Aorta (tissue), 5 donors: ENCODE measurements at places on chromosomes 13 and 19.

- no peaks in the 10 kb centered on the region for H3K4me1 ChIP-seq
- no peak overlapping the region for H3K4me3 ChIP-seq
- H3K27me3 ChIP-seq: no peaks in the 10 kb centered on the region
- H3K36me3 ChIP-seq: peaks cover 3% of the 10 kb centered on the region
- H3K27ac ChIP-seq: no peak overlapping the region
- DNase-seq: no peak
Observed at GRCh38 chr13:19645000-19645399, 11.5 kb downstream of the MPHOSPH8 start.

- H3K36me3 ChIP-seq: no peaks in the 10 kb centered on the region
- peak; percentile 97 for DNase-seq
- no peak overlapping the region for H3K27ac ChIP-seq
- H3K4me3 ChIP-seq: no peak overlapping the region
- no peaks in the 10 kb centered on the region for H3K4me1 ChIP-seq
- no peaks in the 10 kb centered on the region for H3K27me3 ChIP-seq
Observed at GRCh38 chr19:19531951-19532805, 3.5 kb downstream of the YJEFN3 start.

- H3K36me3 ChIP-seq: no peaks in the 10 kb centered on the region
- no peak overlapping the region for H3K27ac ChIP-seq
- H3K4me1 ChIP-seq: no peaks in the 10 kb centered on the region
- H3K4me3 ChIP-seq: no peak overlapping the region
- no peaks in the 10 kb centered on the region for H3K27me3 ChIP-seq
Observed at GRCh38 chr13:112333756-112334543, 42.2 kb upstream of the SPACA7 start.

GRCh38 chr13:43153436-43154090 lies 130.2 kb downstream of the DNAJC15 start:
- no peaks in the 10 kb centered on the region for H3K27me3 ChIP-seq
- no peak overlapping the region for H3K27ac ChIP-seq
- no peak overlapping the region for H3K4me3 ChIP-seq
- no peaks in the 10 kb centered on the region for H3K4me1 ChIP-seq
- H3K36me3 ChIP-seq: no peaks in the 10 kb centered on the region
- DNase-seq: no peak

- no peaks in the 10 kb centered on the region for H3K36me3 ChIP-seq
- no peaks in the 10 kb centered on the region for H3K4me1 ChIP-seq
- DNase-seq: no peak
- no peak overlapping the region for H3K4me3 ChIP-seq
- no peaks in the 10 kb centered on the region for H3K27me3 ChIP-seq
Observed at GRCh38 chr13:81568824-81569223, 1227.9 kb upstream of the SPRY2 start.

GRCh38 chr13:75251188-75251587 lies 230.8 kb downstream of the TBC1D4 start:
- no peak overlapping the region for H3K4me3 ChIP-seq
- H3K4me1 ChIP-seq: no peaks in the 10 kb centered on the region
- no peak overlapping the region for H3K27ac ChIP-seq
- H3K36me3 ChIP-seq: no peaks in the 10 kb centered on the region
- no peaks in the 10 kb centered on the region for H3K27me3 ChIP-seq
- DNase-seq: no peak

GRCh38 chr19:8643860-8644653 lies 13.6 kb downstream of the NFILZ start:
- H3K27me3 ChIP-seq: no peaks in the 10 kb centered on the region
- H3K27ac ChIP-seq: no peak overlapping the region
- DNase-seq: no peak
- no peaks in the 10 kb centered on the region for H3K36me3 ChIP-seq
- no peaks in the 10 kb centered on the region for H3K4me1 ChIP-seq

DNA sequence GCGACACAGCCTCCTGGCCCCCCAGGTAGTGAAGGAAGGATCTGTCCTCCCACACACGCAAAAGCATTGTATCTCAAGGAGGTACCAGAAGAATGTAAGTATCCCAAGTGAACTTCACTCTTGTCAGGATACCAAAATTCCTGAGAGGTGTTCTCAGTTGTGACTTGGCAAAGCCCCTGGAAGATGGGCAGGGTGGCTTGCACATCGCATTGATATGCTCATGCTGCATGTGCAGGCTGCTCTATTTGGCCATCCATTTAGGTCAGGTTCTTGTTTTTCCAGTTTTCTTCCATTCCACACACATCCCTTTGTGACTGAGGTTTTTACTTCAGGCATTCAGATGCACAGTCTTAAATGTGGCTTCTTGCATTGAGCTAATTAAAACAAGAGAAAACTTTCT lies 382.8 kb downstream of the FOXO1 start:
- no peak overlapping the region for H3K4me3 ChIP-seq
- H3K27ac ChIP-seq: no peak overlapping the region
- no peak for DNase-seq
- H3K4me1 ChIP-seq: no peaks in the 10 kb centered on the region

GRCh38 chr19:15358918-15359317 lies 20.7 kb downstream of the AKAP8 start:
- H3K27me3 ChIP-seq: no peaks in the 10 kb centered on the region
- peaks cover 5% of the 10 kb centered on the region for H3K36me3 ChIP-seq
- H3K27ac ChIP-seq: peak overlapping the region; percentile 19
- no peak for DNase-seq
- no peaks in the 10 kb centered on the region for H3K4me1 ChIP-seq

GRCh38 chr19:49520705-49521319 lies 7.0 kb upstream of the RCN3 start:
- no peaks in the 10 kb centered on the region for H3K36me3 ChIP-seq
- no peaks in the 10 kb centered on the region for H3K4me1 ChIP-seq
- no peak overlapping the region for H3K27ac ChIP-seq

DNA sequence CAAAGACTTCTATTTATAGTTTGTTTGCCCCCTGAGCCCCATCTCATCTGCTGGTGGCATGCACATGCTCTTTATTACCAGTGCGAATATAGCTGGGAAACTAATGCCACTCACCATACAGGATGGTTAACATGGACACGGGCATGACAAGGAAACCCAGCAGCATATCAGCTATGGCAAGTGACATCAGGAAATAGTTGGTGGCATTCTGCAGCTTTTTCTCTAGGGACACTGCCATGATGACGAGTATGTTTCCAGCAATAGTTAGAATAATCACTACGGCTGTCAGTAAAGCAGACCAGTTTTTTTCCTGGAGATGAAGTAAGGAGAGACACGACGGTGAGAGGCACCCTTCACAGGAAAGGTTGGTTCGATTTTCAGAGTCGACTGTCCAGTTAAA lies 1.5 kb downstream of the HTR2A start:
- no peaks in the 10 kb centered on the region for H3K36me3 ChIP-seq
- no peaks in the 10 kb centered on the region for H3K4me1 ChIP-seq
- H3K4me3 ChIP-seq: peak overlapping the region; percentile 96

DNA sequence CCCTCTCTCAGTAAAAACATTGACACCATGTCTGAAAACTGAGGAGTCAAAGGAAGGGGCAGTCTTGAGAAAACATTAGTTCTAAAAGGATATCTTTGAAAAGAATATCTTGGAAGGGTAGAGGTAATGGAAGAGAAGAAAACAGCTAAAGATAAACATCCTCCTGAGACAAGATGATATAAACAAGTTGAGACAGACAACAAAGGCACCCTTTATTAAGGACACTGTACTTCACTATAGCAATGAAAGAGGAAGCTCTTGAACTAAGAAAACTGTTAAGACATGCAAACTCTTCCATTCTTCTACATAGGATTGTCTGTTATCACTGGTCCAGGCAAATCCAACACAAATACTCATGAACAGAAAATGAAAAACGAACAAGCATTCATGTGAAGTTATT lies 46.3 kb downstream of the MTMR6 start:
- no peaks in the 10 kb centered on the region for H3K4me1 ChIP-seq
- H3K27me3 ChIP-seq: no peaks in the 10 kb centered on the region
- H3K4me3 ChIP-seq: no peak overlapping the region
- no peak for DNase-seq

GRCh38 chr13:27353166-27353583 lies 71.2 kb upstream of the GTF3A start:
- no peaks in the 10 kb centered on the region for H3K27me3 ChIP-seq
- no peak overlapping the region for H3K27ac ChIP-seq
- DNase-seq: no peak
- no peak overlapping the region for H3K4me3 ChIP-seq
